RPMI7951 (cell line): ENCODE measurements at places on chromosomes 7 and 10. TPM values are rescaled to one million over a fixed set of nuclear protein-coding genes. Genes with fewer than 3 reads are reported as not detected.

GRCh38 chr7:8500286-8500685, 66.9 kb downstream of the NXPH1 start:
- peak; percentile 11 for DNase-seq

DNA sequence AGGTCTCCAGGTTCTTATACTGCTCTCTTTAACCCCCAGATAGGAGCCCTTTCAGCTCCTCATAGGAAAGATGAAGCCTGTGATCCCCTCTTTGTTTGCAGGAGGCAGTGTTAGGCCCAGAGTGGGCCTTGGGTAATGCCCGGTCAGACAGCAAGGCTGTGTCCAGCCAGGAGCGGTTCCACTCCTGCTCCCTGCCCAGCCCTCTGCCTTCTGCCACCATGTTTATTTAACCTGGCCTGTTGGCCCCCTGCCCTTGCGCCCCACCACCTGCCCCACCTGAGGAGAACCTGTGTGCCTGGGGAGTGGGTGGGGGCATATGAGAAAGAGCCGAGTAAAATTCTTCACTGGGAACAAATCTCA, 24.3 kb downstream of the CDH23 start:
- DNase-seq = no peak

GRCh38 chr7:112399501-112399900, 50.8 kb upstream of the IFRD1 start:
- DNase-seq = no peak

COL26A1 gene
- 0.29 and 0.60 TPM in 2 replicates for total RNA-seq

DNA sequence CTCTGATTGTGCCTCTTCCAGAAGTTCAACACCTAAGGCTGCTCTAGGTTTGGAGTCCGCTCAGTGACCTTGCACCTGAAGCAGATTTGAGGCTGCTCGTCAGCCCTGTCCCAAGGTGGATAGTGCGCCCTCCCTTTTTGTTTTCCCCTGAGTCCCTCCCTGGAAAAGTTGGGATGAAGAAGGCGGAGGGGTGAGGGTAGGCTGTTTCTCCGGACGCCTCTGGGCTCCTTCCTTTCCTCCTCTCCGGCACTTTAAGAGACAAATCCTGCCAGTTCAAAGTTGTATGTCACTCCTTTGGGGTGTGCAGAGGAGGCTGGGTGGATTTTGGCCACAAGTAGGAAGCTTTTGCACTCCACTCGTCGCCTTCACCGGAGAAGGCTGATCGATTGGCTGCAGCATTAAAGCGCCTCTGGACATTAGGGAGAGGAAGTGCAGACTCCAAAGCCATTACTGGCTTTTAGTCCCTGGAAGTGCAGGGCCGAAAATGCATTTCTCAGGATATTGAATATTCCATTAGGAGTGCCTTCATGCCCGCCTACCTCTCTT, 81.9 kb upstream of the PRKG1 start:
- DNase-seq = no peak

- no peak for DNase-seq
Measured at GRCh38 chr10:78868048-78868447, 200.7 kb upstream of the ZMIZ1 start.

ARMS2 gene
- total RNA-seq = not detected in 2 replicates

DNA sequence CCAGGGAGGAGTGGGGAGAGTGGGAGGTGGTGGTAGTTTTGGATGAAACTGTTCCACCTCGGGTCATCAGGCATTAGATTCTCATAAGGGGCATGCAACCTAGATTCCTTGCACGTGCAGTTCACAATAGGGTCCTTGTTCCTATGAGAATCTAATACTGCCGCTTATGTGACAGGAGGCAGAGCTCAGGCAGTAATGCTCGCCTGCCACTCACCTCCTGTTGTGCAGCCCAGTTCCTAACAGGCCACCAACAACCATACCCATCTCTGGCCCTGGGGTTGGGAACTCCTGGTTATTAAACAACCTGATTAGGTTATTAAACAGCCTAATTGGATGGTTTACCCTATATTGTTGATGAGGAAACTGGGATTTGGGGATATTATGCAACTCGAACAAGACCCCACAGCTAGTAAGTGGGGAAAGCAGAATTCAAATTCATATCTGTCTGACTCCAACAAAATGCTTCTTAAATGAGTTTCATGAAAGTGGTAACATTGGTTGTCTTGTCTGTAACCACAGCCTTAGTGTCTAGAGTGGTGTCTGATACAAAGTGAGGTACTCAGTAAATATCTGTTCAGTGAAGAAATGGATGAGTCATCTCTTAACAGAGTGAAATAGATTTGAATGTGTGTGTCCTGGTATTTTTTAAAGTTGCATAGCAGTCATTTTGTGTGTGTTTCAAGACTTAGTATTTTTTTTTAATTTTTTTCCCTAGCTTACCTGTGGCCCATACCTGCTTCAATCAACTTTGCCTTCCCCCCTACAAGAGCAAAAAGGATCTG, 101.6 kb downstream of the HECTD2 start:
- DNase-seq = peak; percentile 74

- peak; percentile 29 for DNase-seq
Measured at GRCh38 chr7:22635349-22635748, 91.7 kb upstream of the IL6 start.

DNA sequence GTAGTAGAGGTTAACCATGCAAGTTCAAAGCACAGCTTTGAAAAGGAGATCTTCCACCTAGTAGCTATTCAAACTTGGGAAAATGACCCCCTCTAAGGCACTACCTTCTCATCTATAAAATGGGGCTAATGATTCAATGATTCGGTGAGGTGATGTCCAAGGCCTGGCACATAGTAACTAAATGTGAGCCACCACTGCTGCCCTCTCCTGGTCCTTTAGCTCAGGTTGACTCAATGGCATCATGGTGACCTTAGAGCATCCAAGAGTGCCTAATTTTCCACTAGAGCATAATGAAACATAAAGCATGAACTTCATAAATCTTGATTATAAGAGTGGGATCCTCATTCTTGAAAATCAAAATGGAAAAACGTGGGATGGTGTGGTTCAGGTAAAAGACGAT, 16.3 kb upstream of the PLCE1 start:
- DNase-seq = no peak

PRPF18 gene
- total RNA-seq = 47.2 and 51.8 TPM in 2 replicates

GRCh38 chr7:38870147-38870546, 38.8 kb downstream of the VPS41 start:
- no peak for DNase-seq

CPA5 gene
- 0.12 and 0.20 TPM in 2 replicates for total RNA-seq

DNA sequence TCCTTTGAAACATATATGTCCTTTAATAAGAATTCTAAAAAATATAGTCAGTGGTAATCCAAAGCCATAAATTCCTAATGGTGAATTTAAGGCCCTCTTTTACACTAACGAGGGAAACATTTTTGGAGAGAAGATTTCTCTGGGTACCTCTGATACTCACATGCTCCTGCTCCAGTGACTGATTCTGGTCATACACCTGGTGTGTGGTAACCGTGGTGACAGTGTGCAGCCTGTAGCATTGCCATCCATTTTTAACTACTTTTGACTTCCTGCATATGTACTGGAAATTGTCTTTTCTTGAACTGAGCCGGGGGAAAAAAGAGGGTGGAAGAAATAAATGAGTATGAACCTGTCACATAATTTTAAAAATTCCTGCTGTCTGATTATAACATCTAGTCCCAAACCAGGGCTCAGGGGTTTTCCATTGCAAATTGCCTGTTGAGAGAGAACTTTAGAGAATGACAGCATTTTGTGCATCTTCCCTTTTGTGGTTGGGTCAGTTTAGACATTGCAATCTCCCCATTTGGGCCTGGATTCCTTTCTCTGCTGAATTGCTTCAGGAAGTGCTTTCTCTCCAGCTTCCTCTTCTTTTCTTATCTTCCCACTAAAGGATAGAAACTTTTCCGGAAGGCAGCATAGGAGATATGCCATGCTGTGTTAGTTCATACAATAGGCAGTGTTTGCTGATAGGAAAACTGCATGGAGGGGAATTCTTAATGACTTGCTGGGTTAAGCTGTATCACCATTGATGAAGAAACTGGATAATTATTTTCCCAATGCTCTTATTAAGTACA, 125.5 kb downstream of the GRM3 start:
- DNase-seq = no peak

DNA sequence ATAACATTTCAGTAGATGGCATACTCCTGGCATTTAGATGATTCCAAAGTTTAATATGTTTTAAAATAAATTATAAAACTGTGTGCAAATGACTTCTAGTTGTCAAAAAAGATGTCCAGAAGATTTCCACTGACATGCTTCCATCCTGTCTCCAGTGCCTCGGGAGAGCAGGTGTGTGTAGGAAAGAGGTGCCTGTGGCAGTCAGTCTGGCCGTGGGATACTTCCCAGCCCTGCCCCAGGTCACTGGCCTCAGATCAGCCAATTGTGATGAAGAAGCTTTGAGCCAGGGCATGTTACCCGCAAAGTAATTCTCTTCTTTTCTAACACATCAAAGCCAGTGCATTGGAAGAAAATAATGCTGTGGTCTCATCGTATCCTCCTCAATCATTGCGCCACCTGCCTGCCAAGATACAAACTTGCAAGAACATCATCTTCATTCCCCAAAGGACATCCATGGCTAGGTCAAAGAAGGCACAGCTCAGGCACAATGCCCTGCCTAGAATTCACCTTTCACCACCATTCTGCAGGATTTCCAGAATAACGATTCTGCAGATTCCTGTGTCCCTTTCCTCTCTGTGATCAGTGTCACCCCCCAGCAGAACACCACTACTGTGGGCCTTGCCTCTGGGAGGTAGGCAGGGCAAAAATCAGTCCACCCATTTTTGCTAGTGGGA, 6.3 kb upstream of the KCNMA1 start:
- DNase-seq = peak; percentile 71

GRCh38 chr10:123808906-123809305, 82.7 kb downstream of the CPXM2 start:
- DNase-seq = peak; percentile 87

TRIM56 gene
- 4.7 and 5.0 TPM in 2 replicates for total RNA-seq

GRCh38 chr10:70784016-70784415, 1.2 kb downstream of the TBATA start:
- no peak for DNase-seq

ZNF467 gene
- total RNA-seq = not detected in 2 replicates

PAX4 gene
- not detected in 2 replicates for total RNA-seq

GRCh38 chr10:51964630-51965029, 265.2 kb upstream of the CSTF2T start:
- no peak for DNase-seq

BCCIP gene
- 63.3 and 68.2 TPM in 2 replicates for total RNA-seq

NSUN6 gene
- total RNA-seq = 9.6 and 10.0 TPM in 2 replicates

LFNG gene
- 19.1 and 28.5 TPM in 2 replicates for total RNA-seq

GSAP gene
- total RNA-seq = 4.3 and 7.4 TPM in 2 replicates

LRRD1 gene
- total RNA-seq = not detected in 2 replicates

LRRN3 gene
- 2.4 and 3.4 TPM in 2 replicates for total RNA-seq

DNA sequence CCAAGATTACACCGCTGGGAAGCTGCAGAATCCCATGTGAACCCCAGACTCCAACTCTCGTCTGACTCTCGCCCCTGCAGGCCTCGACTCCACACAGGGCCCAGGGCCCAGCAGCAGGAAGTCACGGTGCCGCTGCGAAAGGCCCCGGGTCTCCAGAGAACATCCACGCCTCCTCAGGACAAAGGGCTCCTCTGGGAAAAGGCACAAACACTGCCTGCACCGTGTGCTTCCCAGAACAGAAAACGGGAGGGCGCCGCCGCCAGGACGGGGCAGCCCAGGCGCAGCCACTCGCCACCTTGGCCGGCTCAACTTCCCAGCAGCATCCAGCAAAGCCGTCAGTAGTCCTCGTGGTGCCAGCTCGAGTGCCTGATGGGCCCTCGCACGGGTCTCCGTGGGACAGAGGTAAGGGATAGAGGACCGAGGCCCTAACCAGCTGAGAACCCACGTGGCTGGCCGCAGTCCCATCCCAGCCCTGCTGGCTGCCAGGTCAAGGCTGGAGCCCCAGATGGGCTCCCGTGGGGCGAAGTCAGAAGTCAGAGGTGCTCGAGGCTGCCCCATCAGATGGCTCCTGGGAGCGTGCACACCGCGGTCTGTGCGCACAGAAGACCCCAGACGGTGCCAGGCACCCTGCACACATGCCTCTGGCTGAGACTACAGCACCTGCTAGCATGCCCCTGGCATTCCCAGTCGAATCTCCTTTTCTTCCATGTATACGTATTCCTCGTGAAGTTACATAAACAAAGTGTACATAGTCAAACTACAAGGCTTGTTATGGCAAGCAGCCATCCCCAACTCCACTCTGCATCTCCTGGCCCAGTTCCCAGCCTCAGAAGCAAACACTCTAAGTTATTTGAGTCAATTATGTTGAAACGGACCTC, 60.2 kb downstream of the MAD1L1 start:
- peak; percentile 38 for DNase-seq

LBX1 gene
- total RNA-seq = not detected in 2 replicates

- no peak for DNase-seq
Measured at GRCh38 chr7:50620433-50620832, 55.2 kb upstream of the DDC start.

DNA sequence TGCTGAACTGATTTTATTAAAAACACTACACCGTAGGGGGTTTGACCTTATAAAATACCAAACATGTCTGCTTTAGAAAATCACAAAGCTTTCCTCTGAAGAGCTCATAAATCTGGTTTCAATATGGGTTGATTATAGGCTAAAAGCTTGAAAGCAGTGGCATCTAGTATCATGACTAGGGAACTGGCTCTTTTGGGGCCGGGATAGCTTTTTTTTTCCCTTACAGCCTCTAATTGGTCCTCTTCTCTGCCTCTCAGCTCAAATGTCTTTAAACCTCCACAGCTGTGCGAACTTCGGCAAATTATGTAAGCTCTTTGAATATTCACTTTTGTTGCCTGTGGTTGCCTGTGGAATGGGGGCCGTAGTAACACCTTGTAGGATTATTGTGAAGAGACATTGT, 8.4 kb downstream of the BAMBI start:
- DNase-seq = no peak

YAE1 gene
- 44.8 and 52.7 TPM in 2 replicates for total RNA-seq

DNTT gene
- total RNA-seq = not detected in 2 replicates

GRCh38 chr10:4984223-4984622, 19.4 kb downstream of the AKR1C2 start:
- DNase-seq = no peak

DNA sequence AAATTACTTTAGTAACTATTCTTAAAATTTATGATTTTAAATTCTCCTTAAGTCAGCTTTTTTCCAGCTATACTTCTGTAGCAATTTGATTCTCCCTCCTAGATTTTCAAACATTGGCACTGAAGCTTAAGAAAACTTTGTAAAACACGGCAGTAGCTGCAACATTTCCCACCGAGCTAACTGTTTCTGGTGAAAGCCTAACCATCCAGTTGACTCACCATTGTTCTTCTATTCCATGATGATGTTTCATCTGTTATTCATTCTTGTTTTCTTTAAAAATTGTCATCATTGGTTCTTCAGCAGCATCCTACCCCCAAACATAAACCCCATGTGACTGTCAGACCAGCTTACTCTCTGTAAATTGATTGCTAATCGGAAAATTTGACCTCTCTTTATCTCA, 312.3 kb downstream of the DGKB start:
- no peak for DNase-seq

MOGAT3 gene
- total RNA-seq = not detected in 2 replicates
